ENCODE measurements at places on chromosomes 2 and 18.
A peak's percentile ranks its signal among the peaks of the same experiment; 100 is the strongest.

- DNase-seq, result no peak
These were observed 674.3 kb upstream of the REG3G start for GRCh38 chr2:78351208-78351607.

- no peak for DNase-seq
These were observed 191.3 kb downstream of the CMPK2 start for GRCh38 chr2:6674381-6674780.

- peak; percentile 14 for DNase-seq
These were observed 50.2 kb downstream of the COL4A3 start for GRCh38 chr2:227214622-227215041.

- DNase-seq, result no peak
These were observed 85.2 kb downstream of the SLC4A10 start for GRCh38 chr2:161709428-161709827.

- peak; percentile 6 for DNase-seq
These were observed 129.5 kb downstream of the MSTN start for GRCh38 chr2:189933041-189933440.

DNA sequence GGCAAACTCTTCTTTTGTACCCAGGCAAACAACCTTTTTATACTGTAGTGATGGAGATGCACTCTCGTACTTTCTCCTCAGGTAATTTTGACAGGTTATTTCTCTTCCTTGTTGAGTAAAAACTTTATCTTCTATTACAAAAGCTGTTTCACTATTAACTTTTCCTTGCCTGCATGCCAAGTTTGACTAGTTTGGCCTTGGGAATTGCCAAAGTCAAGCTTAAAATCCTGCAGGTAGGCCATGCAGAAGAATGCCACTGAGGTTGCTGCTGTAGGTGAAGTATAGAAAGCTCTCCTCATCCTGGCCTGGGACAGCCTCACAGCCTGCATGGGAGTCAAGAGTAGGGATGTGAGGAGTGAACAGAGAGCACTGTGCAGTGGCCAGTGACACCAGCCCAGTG lies 1293.5 kb upstream of the CHAC2 start:
- DNase-seq, result no peak

- DNase-seq, result no peak
These were observed 316.2 kb downstream of the ETAA1 start for GRCh38 chr2:67713376-67713775.

- no peak for DNase-seq
These were observed 1219.8 kb upstream of the ZEB2 start for GRCh38 chr2:145739681-145740080.

GRCh38 chr18:39380186-39380725 lies 1814.7 kb upstream of the CELF4 start:
- no peak for DNase-seq

GRCh38 chr2:125471963-125472362 lies 1184.0 kb upstream of the GYPC start:
- DNase-seq, result peak; percentile 11

DNA sequence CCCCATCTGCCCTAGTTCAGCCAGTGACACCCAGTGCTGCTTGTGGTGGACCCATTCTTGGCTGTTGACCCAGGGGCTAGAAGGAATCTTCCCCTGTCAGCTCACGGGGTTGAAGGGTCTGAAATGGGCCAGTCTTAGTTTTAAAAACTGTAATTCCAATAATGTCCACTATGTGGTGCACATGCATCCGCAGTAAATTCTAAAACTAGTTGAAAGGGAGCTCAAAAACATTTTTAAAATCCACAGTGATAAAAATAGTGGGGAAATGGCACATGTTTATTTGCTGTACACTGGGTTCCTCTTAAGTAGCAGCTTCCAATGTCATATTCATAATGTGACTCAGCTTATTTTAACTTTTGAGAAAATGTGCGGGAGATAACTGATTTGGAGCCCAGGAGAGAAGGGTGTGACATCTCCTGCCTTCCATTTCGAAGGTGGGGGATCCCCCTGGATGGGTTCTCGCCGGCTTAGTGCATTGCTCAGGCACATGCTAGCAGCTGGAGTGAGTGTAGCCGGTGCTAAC lies 32.8 kb downstream of the GRHL1 start:
- DNase-seq, result peak; percentile 50

DNA sequence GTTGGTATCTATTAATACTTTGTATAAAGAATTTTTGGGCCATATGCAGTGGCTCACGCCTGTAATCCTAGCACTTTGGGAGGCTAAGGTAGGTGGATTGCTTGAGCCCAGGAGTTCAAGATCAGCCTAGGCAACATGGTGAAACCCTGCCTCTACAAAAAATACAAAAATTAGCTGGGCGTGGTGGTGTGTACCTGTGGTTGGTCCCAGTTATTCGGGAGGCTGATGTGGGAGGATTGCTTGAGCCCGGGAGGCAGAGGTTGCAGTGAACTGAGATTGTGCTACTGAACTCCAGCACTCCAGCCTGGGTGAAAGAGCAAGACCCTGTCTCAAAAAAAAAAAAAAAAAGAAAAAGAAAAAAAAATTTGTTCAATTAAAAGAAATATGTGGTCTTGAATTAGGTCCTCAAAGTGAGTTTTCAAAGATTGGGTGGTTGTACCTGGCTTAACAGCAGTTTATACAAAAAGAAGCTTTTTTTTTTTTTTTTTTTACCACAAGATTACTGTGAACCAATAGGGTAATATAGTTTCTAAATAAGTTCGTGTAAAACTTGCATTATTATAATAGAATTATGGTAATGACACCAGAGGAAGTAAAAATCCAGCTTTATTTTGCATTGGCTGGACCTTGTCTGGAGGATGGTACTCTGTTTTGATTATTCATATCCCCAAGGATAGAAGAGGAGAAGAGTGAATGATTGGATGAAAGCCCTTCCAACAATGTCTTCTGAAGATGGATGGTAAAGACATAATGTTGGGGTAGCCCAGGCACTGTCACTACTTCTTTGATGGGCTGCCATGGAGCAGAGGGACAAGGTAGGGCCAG lies 210.3 kb downstream of the MYCN start:
- no peak for DNase-seq

- DNase-seq, result no peak
These were observed 227.7 kb downstream of the NEDD4L start for GRCh38 chr18:58271770-58272169.

GRCh38 chr2:84912984-84913383 lies 7.5 kb downstream of the TMSB10 start:
- DNase-seq, result no peak

DNA sequence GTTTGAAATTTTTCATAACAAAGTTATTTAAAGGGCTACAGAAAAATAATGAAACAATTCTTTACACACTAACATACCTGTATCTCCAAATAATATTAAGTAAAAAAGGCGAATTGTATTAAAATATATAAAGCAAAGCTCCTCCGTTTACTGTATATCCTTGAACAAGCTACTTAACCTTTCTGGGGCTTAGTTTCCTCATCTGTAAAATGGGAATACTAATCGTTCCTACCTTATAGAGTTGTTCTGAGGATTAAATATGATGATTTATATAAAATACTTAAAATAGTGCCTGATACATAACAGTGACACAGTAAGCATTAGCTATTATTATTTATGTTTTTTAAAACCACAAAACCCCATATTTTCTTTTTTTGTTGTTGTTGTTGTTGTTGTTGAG lies 13.3 kb downstream of the SLC25A12 start:
- DNase-seq, result no peak

DNA sequence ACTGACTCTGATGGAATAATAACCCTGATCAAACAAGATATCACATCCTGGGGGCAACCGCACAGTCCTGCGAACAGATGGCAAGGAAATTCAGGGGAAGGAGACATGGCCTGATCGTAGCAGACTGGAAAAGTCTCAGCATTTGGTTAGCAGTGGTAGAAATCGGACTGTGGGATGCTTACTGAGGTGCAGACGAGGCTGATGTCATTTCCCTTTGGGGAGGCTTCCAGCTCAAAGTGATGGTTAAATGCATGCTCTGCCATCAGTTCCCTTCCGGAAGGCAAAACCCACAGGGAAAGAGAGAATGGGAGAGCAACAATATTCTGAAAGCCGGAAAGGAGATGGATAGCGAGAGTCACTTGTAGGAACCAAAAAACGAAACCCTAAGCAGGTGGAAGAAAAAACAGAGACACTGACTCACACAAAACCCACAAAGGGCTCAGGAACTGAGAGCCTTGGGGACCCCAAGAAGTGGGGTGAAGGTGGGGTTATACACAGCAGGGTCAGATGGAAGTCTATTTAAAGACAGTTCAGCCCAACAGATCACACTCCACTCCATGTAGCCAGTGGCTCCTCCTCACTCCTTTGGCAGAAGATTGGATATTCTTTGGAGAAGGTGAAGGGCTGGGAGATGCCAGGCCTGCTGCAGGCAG lies 93.1 kb downstream of the INPP5D start:
- DNase-seq, result no peak

GRCh38 chr2:46831051-46831868 lies 84.3 kb downstream of the MCFD2 start:
- peak; percentile 75 for DNase-seq

DNA sequence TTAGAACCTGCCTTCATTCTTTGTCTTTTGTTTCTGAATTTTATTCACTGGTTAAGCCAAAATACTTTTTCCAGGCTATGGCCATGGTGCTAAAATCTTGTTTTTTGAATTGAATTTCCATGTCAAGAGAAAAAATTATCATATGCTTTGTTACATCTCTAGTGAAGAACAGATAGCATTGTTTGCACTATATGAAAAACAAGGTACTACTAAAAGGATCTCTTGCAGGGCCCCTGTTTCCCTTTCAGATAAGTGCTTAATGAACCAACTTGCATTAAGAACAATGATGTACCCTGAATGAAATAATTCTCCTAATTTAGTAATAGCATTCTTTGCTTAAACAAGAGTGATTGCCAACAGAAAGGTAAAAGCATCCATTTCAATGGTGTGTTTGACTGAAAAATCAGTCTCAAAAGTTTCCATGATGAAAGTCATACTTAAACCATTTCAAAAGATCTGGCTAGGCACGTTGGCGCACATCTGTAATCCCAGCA lies 4.3 kb upstream of the MYL12B start:
- no peak for DNase-seq

DNA sequence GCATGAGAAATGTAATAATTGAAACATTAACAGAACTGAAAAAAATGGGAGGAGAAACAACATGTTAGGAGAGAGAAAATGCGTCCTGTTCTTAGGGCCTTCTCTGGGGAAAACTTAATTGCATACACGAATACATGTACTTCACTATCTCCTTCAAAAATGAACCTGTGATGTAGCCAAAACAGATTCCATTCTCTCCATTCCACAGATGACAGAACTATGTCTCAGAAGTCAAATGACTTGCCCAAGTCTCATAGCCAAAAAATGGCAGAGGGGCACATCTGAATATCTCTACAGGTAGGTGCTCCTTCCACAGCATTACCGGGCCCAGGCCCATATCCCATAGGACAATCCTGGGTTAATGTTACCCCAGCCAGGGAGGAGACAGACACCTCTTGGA lies 3.9 kb upstream of the DCTN1 start:
- peak; percentile 54 for DNase-seq

GRCh38 chr2:33577084-33577483 lies 22.0 kb downstream of the FAM98A start:
- no peak for DNase-seq

GRCh38 chr18:21684731-21685130 lies 19.8 kb downstream of the ABHD3 start:
- no peak for DNase-seq

- DNase-seq, result no peak
These were observed 137.1 kb downstream of the ARHGAP28 start for GRCh38 chr18:6866552-6867085.

DNA sequence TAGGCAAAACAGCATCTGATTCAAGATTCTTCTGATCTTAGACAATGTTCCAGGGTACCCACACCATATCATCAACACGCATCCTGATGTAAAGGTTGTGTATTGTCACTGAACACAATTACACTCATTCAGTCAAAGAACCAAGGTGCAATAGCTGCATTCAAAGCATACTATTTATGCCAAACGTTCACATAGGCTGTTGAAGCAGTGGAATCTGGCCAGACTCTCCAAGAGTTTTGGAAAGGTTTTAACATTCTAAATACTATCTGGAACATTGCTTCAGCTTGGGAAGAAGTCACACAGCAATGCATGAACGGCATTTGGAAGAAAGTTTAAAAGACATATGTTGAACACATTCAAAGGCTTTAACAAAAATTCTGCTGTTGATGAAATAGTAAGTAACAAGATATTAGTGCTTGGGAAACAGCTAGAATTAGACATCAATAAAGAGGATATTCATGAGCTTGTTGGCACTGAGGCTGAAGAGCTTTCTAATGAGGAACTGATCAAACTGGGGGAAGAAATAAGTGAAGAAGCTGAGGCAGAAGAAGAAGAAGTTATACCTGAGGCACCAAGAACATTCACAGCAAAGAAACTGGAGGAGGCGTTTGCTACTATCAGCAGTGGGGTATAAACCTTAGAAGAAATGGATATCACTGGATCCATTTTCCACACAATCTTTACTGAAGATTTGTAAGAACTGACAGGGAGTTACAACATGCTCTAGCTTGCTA lies 47.6 kb upstream of the MSH6 start:
- DNase-seq, result no peak

GRCh38 chr2:95047629-95048510 lies 22.4 kb downstream of the MAL start:
- DNase-seq, result no peak

- no peak for DNase-seq
These were observed 183.9 kb upstream of the LINC00305 start for GRCh38 chr18:64332835-64333234.

DNA sequence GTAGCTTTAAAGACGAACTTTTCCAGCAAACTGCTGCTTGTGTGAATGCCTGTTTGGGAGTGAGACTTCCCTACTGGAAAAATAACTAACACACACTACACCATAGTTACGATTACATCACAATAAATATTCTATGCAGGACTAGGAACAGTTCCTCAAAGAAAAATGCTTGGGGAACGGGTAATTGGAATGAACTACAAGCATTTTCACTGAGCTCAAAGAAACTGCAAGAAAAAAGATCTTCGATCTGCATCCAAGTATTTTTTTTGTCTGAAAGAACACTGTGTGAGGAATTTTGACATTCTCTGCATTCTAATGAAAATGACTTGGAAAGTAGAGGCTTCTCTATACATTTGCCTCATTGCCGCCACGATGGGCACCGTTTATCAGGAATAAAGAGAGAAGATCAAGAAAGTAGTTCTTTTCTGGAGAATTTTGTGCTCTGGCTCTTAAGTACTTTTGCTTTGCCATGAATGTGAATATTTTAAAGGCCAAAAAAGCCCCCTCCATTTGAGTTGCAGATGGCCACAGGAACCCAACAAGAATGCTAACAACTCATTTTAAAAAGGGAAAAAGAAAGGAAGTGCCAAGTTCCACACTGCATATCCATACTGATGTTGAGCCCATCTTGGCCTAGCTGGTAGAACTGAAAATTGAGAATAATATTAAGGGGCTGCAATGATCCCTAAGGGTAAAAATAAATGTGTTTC lies 13.6 kb downstream of the LYPD1 start:
- no peak for DNase-seq

- no peak for DNase-seq
These were observed 16.3 kb downstream of the TEX51 start for GRCh38 chr2:126914811-126915500.

DNA sequence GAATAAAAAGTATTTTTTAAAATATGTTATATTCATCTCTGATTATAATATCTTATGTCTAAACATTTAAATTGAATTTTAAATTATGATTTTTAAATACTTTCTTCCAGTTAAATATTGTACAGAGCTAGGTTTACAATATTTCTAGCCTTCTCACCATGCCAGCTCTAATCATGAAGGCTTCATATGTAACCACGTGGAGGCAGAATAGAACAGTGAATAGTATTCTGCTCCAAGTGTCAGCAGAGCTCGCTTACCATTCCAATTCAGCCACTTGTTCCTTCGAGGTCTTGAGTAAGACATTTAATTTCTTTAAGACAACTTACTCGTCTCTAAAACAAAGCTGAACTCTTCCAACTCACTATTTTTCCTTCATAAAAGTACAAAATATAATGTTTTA lies 871.8 kb downstream of the SUCLG1 start:
- DNase-seq, result no peak

- DNase-seq, result peak; percentile 31
These were observed 205.9 kb upstream of the STK17B start for GRCh38 chr2:196376984-196377877.

All from GM03348 (cell line).